ENCODE measurements at places on chromosomes 12 and 14.
A peak's percentile ranks its signal among the peaks of the same experiment; 100 is the strongest.

DNA sequence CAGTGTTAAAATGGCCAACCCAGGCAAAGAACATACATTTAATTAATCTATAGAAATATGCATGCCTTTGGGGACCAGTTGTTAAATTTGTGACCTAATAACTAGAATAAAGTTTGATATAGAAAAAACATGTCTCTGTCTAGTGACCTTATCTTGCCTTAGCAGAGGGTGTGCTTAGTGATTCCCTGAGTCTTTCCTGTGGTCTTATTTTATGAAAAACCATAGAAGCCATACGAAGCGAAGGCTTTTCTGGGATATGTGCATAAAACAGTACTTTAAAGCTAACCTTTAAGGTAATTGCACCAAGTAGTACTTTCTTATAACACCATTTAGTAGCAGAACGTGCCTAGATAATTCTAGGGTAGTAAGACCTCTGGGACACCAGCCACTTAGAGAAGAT, 379.4 kb downstream of the ZFP36L1 start:
- DNase-seq, result no peak

- DNase-seq, result no peak
Observed at GRCh38 chr14:59306775-59307174, 118.3 kb downstream of the DAAM1 start.

DNA sequence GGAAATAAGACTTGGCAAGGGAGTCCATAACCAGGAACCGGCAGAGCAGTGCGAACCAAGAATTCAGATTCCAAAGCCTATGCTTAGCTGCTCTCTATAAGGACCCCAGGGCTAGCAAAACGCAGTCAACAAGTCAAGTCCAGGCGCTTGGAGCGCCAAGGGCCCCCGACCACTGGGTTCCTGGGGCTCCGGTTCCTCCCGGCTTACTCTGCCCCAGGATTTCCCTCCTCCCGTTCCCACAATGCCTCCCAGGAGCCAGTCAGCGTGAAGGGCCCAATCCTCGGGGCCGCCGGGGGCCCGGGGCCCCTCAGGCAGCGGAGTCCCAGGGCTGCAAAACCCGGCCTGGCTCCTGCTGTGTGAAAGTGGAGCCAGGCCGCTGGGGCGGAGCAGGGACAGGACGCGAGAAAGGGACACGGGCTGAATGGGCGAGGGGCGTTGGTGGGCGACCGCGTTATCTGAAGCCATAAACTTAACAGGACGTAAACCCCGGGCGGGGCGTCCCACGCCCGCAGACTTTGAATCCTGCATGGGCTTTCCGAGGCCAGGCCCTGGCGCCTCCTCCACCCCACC, 1.5 kb downstream of the KRT8 start:
- DNase-seq, result peak; percentile 15

GRCh38 chr14:32404784-32405573, 75.9 kb downstream of the AKAP6 start:
- DNase-seq, result no peak

DNA sequence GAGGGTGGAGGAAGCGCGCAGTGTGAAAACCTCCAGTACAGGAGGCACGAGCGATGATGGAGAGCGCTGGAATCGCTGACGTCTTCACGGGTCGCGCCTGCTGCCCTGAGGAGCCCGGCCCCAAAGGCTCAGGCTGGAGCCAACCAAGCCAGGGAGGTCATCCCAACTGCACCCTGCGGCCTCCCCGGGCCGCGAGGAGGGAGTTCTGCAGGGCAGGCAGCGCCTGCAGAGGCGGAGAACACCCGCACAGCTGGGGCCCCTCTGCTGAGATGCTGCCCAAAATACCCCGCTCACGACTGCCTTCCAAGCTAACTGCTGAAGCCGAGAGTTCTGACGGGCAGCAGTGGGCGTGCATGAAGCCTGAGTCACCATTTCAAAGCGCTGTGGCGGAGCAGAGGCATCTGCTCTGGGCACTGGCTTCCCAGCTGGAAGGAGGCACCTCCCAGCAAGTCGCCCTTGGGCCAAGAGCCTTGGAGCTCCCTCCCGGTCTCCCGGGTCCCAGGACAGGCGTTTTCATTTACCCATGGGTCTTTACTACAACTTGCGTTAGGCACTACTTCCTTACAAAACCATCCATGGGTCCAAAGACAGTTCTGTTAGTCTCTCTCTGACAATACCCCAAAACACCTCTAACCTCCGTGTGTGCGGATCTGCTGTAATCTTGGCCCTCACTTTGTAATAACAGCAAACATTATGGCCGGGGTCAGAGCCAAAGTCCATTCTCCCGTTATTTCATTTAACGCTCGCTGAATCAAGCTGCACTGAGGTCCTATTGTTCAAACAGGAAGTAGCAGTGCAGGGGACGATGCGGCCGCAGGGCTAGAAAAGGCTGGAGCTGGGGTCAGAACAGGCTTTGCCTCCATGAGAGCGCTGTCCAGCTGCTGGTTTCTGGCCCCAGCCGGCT, 60.1 kb upstream of the RIMBP2 start:
- DNase-seq, result no peak

DNA sequence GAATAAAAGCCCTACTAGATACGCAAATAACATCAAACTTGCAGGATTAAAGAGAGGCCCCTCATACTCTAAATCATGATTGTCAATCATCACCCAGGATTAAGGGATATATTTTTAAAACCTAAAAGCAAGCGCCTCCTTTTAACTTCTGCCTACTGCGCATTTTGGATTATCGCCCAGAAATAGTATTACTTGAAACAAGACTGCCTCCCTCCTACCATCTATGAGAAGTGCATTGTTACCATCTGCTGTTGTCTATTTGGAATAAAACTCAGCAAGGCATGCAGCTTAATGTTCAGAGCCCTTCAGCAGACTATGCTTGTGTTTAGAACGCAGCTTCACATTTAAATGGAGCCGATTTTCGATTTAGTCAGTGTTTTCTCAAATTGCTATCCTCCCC, 79.6 kb downstream of the EXOC5 start:
- DNase-seq, result no peak

DNA sequence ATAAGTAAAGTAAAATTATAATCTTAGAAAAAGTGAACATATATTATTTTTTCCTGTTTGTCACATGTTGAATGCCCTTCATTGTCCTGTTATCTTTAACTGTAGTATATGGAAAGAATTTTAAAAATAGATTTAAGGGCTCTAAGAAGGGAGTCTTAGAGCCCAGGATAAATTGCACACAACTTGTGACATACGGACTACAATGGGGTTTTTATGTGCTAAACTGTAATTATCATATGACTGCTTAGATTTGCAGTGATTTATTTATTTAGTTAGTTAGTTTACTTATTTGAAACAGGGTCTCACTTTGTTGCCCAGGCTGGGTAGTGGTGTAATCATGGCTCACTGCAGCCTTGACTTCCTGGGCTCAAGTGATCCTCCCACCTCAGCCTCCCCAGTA, 187.8 kb upstream of the HMGA2 start:
- DNase-seq, result no peak

- DNase-seq, result no peak
Observed at GRCh38 chr12:101039848-101040531, 170.0 kb downstream of the SLC5A8 start.

DNA sequence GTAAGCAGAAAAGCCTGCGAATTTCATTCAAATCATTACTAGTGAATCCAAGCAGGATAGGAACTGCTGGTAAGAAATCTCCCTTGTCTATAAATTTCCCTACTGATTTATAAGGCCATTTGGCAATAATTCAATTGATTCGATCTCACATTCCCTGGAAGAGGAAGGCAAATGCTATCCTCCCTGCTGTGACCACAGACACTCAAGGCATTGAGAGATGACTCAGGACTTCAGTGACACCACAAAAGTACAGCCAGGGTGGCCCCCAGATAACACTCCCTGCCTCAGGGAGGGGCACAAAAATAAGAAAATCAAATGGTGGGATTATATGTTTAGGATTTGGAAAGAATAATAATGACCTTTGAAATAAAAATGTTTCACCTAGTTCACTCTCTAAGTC, 162.7 kb downstream of the GRIP1 start:
- no peak for DNase-seq

- no peak for DNase-seq
Observed at GRCh38 chr12:100391856-100392255, 35.0 kb downstream of the SLC17A8 start.

- no peak for DNase-seq
Observed at GRCh38 chr12:116125084-116125483, 152.4 kb downstream of the MED13L start.

DNA sequence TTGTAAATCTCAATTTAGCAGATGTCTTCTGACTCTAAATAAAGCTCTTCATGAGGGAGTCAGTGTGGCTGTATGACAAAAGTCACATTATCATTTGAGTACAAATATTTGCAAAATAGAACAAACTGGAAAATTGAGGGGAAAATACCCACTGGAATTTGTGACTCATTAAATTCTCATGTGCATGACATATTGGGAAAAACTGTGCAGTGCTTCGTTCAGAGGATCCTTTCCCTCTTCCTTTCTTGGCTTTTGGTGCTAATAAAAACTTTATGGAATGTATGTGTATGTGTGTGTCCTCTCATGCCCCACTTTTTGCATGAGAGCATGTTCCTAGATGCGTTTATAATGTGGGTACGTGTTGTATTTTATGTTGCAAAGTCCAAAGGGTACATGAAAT, 267.8 kb downstream of the KTN1 start:
- DNase-seq, result no peak

DNA sequence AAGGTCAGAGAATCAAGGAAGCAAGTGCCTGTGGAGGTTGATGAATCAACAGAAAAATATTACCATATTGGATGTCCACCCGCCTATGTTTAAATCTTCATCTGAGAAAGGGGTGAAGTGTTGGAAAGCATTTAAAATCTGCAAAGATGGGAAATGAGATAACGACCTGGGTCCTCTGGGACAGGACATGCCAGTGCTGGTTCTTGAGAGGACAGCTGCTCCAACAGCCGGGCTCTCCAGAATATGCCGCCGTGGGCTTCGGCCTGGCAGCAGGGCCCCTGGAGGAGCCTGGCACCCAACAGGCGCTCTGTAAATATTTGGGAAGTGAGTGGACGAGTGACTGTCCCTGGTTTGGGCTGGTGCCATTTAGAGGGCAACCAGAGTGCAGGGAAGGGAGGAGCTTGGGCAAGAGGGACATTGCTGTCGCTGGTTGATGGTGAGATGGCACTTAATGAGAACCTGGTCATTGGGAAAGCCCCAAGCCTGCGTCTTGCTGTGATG, 129.9 kb downstream of the KCNA5 start:
- no peak for DNase-seq

DNA sequence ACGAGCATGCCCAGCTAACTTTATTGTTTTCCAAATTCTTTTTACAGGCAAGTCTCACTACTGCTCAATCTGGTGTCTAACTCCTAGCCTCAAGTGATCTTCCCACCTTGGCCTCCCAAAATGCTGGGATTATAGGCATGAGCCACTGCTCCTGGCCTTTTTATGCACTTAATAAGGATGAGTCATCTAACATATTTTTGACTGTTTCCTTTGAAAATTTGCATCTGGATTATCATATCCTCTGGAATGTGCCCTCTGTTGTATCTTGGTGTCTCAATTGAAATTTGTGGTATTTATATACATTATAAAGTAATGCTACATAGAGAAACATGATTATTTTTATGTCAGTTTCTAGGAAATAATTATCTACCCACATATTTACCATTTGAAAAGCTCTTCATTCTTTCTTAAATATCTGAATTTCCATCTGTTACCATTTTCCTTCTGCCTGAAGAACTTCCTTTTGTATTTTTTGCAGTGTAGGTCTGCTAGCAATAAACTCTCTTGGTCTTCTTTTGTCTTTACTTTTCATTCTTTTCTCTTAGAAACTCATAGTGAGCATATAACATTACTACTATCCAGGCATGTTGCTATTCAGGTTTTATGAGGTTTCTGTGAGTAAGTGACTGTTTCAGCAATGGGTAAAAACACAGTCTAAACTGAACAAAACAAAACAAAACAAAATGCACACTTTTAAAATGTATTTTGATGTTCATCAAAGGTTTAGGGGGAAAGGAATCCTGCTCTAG, 52.8 kb upstream of the CNOT2 start:
- DNase-seq, result no peak

- DNase-seq, result no peak
Observed at GRCh38 chr14:59303216-59303615, 114.7 kb downstream of the DAAM1 start.

- DNase-seq, result peak; percentile 53
Observed at GRCh38 chr14:58298477-58299400, at the start of gene ARID4A. ARID4A (plus strand) TSS chr14:58298555; CDS start chr14:58299855, 1,300 bp downstream.

DNA sequence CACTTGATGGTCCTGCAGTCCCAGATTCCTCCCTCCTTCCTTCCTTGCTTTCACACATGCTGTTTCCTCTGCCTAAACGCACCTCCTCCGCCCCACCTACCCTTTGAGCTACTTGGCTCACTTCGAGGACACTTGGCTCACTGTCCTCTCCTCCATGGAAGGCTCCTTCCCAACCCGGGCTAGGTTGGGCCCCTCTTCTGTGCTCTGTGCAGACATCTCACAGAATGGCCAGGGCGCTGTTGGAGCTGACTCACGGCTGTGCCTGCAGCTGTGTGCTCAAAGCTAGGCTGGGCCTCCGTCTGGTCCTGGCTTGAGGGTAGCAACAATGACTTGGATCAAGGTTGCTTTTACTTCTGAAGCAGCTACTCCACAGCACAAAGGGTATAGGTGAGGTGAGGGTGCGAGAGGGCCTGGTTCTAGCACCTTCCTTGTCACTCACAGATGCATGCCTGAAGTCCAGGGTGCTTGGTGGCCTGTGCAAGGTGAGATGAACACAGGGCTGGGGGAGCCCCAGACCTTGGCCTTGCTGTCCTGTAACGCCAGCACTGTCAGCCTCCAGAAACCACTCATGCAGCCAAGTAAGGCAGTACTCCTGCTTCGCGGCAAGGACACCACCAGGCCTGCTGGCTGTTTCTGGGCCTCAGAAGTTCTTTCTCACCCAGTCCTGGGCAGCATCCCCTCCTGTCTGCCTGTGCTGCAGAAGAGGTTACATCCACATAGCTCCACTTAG, 61.8 kb downstream of the GALNT16 start:
- DNase-seq, result no peak

GRCh38 chr14:77024171-77024691, 4.3 kb downstream of the IRF2BPL start:
- DNase-seq, result no peak

GRCh38 chr14:70283156-70283555, 76.3 kb downstream of the COX16 start:
- no peak for DNase-seq

- no peak for DNase-seq
Observed at GRCh38 chr14:55212634-55213033, 21.2 kb upstream of the DLGAP5 start.

GRCh38 chr12:2248901-2249381, 196.2 kb downstream of the CACNA1C start:
- DNase-seq, result no peak

DNA sequence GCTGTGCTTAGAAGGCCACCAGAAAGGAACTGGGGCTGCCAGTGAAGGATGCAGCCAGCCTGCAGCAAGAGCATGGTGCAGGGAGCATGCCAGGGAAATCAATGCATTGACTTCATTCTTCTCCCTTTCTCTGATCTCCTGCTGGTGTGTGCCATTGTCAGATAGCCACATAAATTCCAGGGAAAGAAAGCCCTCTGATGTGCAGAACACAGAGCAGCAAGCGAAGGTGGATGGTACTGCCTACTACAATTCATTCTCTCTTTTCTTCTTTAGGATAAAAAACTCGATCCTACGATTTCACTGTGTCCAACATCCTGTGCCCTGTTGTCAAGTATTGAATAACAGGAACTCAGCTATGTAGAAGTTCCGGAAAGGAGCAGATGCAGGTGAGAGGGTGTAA, 446.7 kb upstream of the TMEM132C start:
- no peak for DNase-seq

- no peak for DNase-seq
Observed at GRCh38 chr14:84610086-84610485, 919.9 kb upstream of the FLRT2 start.

Data from stimulated activated CD4-positive, alpha-beta T cell treated with anti-CD3 and anti-CD28 coated beads, Interleukin-15, amount 100 ng/mL, for 1 hour (primary cell).